ENCODE measurements at places on chromosomes 6 and 20. TPM values are rescaled to one million over a fixed set of nuclear protein-coding genes. Genes with fewer than 3 reads are reported as not detected.

The ZCCHC3 gene
- total RNA-seq, result 52.4 TPM

The ADGRG6 gene
- 4.2 TPM for total RNA-seq

The TOX2 gene
- total RNA-seq, result 3.4 TPM

The CD93 gene
- total RNA-seq, result not detected

The PRDM13 gene
- total RNA-seq, result 0.09 TPM

The LAMA5 gene
- 225 TPM for total RNA-seq

The FAM209B gene
- 0.82 TPM for total RNA-seq

The C6orf15 gene
- not detected for total RNA-seq

The SLC35B3 gene
- 9.8 TPM for total RNA-seq
